ENCODE measurements at places on chromosomes 1 and 21. TPM values are rescaled to one million over a fixed set of nuclear protein-coding genes. Genes with fewer than 3 reads are reported as not detected.

Gene NR1I3
- not detected for total RNA-seq

Gene MIS18A
- total RNA-seq: 18.9 TPM

Gene ATAD3C
- total RNA-seq: 2.9 TPM

Gene FMO1
- total RNA-seq: not detected

Gene LYSMD1
- 11.4 TPM for total RNA-seq

Gene TRIM17
- total RNA-seq: 28.8 TPM

Gene HSD3B1
- total RNA-seq: not detected

Gene CLCA1
- not detected for total RNA-seq

Gene PKP1
- total RNA-seq: 0.58 TPM

Gene NPHS2
- total RNA-seq: not detected

Gene LCE3A
- not detected for total RNA-seq

Gene SLAMF9
- not detected for total RNA-seq

Gene CFAP74
- total RNA-seq: 0.18 TPM

Data from mesothelial cell of epicardium (in vitro differentiated cells).